ENCODE measurements at places on chromosomes 5 and 9.

GRCh38 chr5:123500471-123500870 lies 11.5 kb upstream of the CSNK1G3 start:
- DNase-seq: no peak

- DNase-seq: no peak
Observed at GRCh38 chr5:68465133-68465532, 249.6 kb downstream of the PIK3R1 start.

- no peak for DNase-seq
Observed at GRCh38 chr9:16363916-16364315, 506.6 kb downstream of the BNC2 start.

DNA sequence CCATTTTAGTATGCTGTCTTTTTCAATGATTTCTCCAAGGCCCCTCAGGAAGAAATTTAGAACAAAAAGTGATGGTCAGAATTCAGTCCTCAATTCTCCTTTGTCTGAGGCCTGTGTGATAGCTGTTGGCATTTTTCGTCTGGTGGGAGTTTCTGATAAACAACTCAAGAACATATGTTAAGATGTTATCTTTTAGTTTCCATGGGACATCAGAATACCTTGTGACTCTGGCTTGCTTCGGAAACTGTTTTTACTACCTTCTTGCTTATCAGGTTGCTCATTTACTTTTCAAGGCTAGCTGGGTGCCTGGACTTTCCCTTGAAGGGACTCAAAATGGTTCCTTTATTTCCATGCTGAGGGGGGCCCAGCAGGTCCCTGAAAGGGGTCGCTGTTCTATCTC lies 97.2 kb downstream of the INVS start:
- no peak for DNase-seq

GRCh38 chr9:114178756-114179450 lies 23.6 kb downstream of the COL27A1 start:
- DNase-seq: no peak

GRCh38 chr5:141834331-141834730 lies 43.9 kb downstream of the PCDH1 start:
- no peak for DNase-seq

- DNase-seq: no peak
Observed at GRCh38 chr5:167816354-167816753, 475.1 kb upstream of the WWC1 start.

DNA sequence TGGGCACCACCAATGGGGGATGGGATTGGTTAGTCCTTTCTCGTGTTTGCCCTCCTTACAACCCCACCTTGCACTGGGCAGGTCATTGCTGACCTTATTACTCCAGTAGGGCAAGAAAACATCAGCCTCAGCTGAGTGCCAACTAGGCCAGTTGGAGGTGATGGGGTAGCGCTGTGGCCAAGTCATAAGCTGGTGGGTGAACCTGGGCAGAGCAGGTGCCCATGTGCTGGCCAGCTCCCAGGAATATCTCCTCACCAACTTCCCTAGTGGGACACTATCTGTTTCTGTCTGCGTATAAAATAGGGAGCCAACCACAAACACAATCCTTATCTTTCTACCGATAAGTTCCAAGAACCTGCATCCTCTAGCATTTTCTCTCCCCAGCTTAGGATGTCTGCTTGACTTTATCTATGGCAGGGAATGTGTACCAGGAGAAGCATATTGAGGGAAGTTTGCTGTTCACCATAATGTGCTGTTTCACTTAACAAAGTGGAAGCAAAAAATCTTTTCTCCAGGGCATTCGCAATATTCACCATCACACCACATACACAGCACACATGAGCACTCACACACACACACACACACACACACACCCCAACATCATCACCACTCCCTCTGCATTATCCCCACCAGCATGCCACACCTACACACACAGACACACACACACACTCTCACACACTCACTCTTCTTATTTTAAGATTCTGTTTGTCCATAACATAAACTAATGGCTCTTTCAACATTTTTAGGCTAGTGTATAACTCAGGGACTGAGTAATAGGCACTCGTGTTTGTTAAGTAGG lies 390.0 kb downstream of the ENC1 start:
- no peak for DNase-seq

DNA sequence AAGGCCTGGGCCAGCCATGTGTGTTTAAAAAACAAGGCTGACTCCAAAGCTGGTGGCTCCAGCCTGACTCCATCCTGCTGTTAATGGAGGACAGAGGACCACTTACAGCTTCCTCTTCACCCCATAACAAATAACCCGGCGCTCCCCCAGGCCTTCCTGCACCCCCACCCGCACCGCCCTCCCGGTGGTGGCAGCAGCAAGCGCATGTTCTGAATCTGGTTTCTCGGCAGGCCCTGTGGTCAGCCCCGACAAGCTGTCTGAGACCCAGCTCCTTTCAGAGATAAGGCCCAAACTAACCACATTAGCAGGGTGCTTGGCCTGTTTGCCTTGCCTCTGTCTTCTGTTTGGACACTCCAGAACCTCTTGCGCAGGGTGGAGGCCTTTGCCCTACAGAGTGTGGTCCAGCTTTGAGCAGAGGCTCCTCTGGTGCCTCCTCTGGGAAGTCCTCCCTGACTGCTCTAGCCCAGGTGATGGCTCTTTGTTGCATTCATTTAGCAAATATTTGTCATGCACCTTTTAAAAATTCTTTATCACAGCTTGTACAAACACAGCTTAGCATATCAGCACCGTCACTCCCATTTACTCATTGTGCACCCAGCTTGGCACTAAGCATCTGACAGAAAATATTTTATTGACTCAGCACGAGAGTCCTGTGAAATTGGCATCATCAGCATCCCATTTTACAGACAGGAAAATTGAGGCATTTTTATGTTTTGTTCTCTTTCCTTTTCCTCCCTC lies 78.4 kb downstream of the NDFIP1 start:
- no peak for DNase-seq

DNA sequence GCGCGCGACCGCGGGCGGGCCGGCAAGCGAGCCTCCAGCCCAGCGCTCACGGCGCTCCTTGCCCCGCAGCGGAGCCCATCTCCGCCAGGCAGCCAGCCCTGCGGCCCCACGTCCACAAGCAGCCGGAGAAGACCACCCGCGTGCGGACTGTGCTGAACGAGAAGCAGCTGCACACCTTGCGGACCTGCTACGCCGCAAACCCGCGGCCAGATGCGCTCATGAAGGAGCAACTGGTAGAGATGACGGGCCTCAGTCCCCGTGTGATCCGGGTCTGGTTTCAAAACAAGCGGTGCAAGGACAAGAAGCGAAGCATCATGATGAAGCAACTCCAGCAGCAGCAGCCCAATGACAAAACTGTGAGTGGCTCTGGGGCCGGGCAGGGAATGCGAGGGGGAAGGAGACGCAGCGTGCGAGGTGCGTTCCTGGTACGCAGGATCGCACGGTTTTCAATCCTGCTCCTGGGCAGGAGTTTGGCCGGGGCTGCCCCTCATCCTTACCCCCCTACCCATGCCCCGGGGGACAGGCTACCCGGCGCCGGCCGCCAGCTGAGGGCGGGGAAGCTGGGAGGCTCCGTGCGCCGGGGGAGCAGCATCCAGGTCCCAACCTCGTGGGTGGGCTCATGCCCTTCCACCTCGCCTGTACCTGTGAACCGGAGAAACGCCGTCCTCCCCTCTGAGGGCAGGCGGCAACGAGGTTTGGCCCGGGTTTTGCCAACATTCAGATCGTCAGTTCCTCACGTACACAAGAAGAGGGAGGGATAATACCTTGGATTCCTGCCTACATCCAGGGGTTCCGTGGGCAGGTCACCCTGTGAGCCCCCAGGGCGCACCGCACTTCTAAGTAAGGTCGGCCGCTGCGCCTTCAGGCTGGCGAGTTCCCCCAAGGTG lies 6.6 kb downstream of the ISL1 start:
- no peak for DNase-seq

DNA sequence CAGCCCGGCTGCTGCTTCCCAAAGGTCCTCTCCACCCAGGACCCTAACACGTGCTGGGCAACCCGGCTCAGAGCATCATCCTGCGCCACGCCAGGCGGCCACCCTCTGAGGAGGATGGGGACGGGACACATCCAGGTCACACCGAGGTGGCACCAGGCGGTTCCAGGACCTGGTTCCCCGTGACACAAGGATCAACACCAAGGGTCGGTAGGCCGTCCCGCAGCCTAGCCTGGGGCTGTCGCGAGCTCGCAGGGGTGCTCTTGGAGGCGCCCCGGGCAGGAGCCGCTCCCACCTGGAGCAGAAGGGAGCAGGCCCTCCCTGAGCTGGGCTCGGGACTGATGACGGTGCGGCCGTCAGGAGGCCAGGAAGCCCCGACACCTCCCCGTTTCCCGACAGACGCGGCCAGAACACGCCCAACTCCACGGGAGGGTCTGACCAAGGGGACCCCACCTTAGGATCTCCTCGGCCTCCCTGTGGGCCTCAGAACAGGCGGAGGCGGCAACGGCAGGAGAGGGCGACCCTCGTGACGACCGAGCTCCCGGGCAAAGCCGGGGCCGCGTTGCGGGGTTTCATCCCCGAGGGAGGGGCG lies 6.3 kb downstream of the EXD3 start:
- no peak for DNase-seq

DNA sequence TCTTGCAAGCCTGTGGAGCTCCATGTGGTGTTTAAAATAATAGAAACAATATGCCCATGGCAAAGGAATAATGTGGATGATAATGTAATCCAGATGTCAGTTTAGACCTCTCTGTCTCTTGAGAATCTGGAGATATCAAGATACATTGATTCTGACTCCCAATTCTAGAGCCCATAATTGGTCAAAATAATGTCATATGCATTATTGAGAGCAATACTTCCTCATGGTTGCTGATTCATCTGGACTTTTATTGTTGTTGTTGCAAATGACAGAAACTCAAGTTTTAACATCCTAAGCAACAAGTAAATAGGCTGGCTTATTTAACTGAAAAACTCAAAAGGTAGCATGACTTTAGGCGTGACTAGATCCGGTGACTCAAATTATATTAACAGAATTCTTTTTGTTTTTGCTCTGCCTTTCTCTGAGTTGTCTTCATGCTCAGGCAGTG lies 152.1 kb downstream of the PCSK1 start:
- DNase-seq: no peak

- DNase-seq: peak; percentile 86
Observed at GRCh38 chr9:125200216-125201047, at the start of gene RABEPK. Gene RABEPK (plus strand): TSS chr9:125200542. CDS start chr9:125203014, 2,472 bp downstream.

GRCh38 chr9:7982907-7983306 lies 183.3 kb upstream of the DMAC1 start:
- DNase-seq: no peak

- no peak for DNase-seq
Observed at GRCh38 chr5:8851101-8851500, 694.8 kb downstream of the SEMA5A start.

DNA sequence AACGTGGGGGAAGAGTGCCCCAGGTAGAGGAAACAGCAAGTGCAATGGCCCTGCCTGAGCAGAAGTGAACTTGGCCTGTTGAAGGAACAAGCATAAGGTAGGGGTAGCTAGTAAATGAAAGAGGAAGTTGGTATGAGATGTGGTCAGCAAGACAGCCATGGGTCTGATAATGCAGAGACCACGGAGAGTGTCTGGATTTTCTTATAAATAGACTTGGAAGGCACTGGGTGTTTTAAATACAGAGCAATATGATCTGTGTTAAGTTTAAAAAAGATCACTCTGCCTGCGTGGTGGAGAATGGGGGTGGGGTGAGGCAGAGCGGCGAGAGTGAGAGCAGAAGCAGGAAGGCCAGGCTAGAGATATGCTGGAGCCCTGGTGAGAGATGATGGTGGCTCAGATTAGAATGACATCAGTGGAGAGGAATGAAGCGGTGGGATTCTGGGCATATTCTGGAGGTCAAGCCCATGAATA lies 4.2 kb downstream of the ADAM19 start:
- DNase-seq: peak; percentile 90
